ENCODE measurements at places on chromosomes 4 and X. TPM values are rescaled to one million over a fixed set of nuclear protein-coding genes. Genes with fewer than 3 reads are reported as not detected.

DNA sequence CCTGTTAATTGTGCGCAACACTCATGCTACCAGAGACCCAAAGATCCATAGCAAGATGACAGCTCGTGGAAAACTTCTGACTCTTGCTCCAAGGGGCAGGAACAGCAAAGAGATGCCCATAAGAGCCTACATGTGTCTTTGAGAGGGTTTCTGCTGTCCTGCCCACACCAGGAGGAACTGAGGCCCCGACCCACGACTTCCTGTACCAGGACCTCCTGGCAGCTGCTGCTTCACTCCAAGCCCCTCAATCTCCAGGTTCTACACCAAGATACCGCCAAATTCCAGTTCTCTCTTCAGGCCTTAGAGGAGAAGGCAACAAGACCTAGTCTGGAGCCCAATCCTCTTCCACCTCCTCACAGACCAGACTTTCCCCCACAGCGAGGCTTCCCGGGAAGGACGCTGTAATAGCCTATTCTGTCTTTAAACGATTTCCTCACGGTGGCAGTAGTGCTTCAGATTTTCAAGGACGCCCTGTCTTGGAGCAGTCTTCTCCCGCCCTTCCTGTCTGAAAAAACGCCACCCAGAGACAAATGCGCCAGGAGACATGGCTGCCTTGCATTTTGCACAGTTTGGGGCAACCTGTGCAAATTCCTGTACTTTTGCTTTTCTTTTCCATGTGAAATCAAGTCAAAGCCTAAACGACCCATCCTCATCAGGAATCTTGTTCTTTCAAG is 230.2 kb upstream of the STK26 start:
- no peak for ATAC-seq

DNA sequence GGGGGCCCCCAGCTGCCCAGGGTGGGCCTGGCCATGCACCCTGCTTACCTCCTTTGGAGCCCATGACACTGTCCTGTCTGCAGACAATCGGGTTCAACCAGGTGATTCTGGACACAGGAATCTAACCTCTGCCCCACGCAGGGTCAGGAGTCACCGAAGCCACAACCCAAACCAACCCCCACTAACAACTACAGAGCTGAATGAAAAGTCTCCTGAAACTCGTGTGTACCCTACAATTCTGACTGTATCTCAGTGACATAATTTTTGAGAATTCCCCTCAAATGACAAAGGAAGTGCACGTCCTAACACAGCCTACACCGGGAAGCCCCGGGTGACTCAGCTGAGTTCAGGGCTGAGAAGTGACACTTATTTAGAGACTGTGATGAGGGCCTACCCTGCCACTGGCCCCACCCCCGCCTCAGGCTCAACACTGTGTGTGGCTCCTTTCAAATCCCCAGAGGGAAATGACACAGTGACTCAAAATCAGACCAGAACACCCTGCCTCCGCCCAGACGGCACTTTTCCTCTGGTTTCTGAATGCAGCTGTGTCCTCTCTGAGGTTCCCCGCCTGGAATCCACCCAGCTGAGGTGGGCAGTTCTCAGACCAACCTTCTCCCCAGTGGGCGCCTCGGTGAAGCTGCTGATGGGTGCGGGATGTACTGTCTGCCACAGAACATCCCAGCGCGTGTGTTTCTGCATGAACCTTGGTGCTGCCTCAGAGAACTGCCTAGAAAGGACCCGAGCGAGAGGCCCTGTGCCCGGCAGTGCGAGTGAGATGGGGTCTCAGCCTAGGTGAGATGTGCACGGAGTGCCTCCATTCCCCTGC is 9.9 kb downstream of the TNIP2 start:
- peak; percentile 70 for ATAC-seq

- no peak for ATAC-seq
Observed at GRCh38 chr4:94690851-94691254, 66.9 kb upstream of the BMPR1B start.

DNA sequence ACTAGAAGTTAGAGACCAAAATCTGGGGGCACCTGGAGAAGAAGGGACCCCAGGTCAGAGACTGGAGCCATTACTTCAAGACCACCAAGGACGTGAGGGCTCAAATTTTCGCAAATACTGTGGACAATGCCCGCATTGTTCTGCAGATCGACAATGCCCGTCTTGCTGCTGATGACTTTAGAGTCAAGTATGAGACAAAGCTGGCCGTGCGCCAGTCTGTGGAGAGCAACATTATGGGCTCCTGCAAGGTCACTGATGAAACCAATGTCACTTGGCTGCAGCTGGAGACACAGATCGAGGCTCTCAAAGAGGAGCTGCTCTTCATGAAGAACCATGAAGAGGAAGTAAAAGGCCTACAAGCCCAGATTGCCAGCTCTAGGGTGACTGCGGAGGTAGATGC is 101.2 kb downstream of the NCAPG start:
- ATAC-seq, result no peak

The SMR3B gene
- not detected for total RNA-seq

The CCDC149 gene
- total RNA-seq, result 9.4 TPM
